ENCODE measurements at places on chromosomes 11 and 22.

- DNase-seq, result no peak
Measured at GRCh38 chr11:111417766-111418435, 38.8 kb upstream of the POU2AF1 start.

DNA sequence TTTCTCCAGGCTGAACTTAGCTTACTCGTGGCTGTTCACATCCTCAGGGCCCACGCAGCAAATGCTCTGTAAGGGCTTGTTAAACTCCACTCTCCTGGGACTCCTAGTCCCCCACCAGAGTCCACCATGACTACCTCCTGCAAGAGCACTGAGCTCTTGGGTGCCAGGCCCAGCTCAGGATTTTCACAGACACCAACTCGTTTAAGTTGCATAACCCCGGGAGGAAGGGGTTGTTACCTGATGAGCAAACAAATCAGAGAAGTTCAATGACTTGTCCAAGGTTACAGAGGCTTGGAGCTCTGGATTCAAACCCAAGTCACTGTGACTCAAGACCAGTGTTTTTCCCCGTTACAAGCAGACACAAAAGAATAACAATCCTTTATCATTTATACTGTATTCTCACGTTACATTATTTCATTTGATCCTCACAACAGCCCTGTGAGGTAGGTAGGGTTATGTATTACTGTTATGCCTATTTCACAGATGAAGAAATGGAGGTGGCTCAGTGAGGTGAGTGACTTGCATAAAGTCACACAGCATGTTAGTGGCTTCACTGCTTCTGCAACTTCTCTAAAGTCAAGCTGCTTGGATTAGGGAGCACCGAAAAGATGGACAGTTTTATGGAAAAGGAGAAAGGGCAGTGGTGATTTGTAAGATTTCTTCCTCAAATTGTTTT is 17.4 kb downstream of the KCTD21 start:
- DNase-seq, result no peak

DNA sequence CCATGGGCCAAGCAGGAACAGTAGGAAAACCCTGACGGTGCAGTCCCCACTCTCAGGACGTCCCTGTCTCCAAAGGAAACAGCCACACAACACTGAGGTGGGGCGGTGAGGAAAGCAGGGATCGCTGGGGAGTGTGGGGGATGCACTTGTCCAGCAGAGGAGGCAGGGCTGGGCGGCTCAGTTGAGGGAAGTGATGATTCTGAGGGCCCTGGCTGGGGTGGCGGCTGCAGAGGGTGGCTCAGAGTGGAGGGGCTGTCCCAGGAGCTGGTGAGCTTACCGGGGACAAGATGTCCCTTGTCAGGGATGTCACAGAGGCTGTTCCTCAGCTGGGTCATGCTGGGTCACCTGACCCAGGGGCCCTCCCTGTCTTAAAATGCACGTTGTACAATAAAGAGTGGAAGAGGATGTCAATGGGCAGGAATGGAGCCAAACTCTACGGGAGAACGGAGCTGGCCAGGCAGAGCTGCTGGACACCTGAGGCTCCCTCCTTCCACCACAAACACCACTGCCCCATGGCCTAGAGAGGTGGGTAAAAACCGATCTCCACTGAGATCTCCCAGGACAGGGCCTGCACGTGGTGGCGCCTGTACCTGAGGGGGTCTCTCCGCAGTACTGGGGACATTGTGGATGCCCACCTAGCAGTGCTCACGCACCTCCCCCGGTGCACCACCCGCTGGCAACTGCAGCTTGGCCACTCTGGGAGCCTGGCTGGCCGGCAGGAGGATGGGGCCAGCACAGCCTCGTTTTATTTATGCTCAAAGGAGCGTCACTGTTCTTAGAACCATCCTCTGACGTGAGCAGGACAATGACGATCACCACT is 9.7 kb upstream of the EFCAB6 start:
- no peak for DNase-seq

DNA sequence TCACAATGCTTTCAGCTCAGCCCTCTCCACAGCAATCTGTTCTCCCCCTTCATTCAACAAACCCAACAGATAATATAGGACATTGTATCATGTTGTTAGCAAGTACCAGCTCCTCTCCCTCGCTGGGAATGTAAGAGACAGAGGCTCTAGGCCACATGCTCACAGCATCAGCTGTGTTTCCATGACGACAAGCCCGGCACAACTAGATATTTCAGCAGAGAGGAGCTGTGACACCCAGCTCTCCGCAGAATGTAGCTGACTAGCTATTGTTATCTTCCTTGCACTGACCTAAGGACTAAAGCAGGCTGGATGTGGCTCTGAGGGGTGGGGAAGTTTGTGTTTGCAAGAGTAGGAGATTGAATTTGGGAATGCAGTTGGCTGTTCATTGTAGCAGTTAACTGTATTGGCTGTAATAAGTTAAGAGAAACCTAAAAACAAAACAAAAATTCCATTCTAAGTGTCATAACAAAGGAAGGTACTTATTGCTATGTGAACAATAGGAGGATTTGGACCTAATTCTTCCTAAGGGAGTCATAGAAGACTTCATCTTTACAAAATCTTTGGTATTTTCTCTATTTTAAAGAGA is 28.0 kb upstream of the RRAS2 start:
- no peak for DNase-seq

DNA sequence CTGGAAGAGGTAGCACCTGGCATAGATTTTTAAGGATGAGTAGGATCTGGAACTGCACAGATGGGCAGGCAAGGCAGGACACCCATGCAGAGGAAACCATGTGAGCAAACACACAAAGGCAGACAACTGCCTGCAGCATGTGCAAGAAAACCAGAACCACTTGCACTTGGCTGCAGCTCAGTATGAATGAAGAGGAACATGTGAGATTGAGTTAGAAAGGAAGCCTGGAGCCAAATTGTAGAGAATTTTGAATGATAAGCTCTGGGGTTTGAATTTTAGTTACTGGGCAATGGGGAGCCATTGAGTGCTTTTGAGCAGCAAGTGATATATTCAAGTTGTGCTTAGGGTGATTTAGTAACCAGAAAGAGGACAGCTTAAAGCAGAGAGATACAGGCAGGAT is 583.4 kb downstream of the SOX6 start:
- DNase-seq, result no peak

- no peak for DNase-seq
Measured at GRCh38 chr22:38171927-38172831, 9.5 kb downstream of the PLA2G6 start.

GRCh38 chr11:15775797-15776196 is 580.5 kb downstream of the SOX6 start:
- DNase-seq, result no peak

DNA sequence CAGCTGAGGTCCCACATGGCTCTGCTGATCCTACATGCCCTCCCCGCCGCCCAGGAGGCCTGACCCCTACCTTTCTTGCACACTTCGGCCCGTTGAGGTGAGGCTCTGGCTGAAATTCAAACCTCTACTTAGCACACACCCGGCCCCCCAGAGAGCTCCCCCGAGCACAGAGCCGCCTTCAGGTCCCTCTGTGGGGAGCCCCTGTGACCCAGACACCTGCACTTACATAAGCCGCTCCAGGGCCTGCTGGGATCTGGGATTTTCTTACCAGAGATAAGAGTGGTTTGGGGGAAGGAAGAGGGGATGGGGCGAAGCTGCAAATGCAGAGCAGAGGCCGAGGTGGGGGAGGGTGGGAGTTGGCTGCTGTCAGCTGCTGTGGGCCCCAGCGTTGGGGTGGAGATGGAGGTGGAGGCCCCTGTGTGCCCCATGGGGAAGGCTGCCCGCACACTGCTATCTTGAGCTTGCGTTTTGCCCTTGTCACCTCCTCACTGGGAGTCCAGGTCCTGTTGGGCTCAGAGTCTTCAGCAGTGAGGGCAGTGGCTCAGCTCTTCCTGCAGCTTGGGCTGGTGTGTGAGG is 30.6 kb downstream of the CAPN1 start:
- no peak for DNase-seq

GRCh38 chr11:826836-827145 is 928 bp upstream of the CRACR2B start:
- no peak for DNase-seq

GRCh38 chr22:33350491-33350890 is 292.3 kb upstream of the SYN3 start:
- DNase-seq, result no peak

- no peak for DNase-seq
Measured at GRCh38 chr11:35193767-35194166, 54.8 kb downstream of the CD44 start.

DNA sequence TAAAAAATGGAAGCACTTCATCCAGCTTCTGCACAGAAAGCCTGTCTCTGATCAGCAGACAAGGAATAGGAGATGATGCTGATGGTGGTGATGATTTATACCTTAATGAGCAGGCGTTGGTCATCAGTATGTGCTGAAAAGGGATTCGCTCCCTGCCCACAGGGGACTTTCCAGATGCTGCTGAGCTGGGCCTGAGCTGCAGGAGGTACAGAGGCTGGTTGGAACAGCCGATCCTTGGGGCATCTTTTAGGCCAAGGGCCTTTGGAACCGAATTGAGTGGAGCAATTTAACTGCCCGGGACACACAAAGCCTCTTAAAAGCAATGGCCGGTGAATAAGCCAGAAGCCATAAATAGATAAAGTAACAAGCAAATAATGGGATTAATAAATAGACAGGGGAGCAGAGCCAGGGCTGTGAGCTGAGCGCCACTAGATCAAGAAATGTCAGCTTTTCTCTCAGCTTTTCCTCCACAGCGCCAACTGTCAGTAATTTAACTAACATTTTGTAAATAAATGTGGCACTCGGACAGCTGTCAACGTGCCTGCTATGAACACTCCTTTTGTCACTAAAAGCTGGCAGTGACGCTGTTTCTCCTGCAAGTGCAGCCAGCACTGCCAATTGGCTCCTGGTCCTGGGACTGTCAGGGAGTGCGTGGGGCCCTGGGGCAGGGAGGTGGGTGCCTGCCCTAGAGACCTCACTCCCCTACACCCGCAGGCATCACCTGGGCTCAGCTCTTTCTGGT is 562.3 kb downstream of the NTM start:
- DNase-seq, result no peak

- no peak for DNase-seq
Measured at GRCh38 chr11:132925825-132926469, 606.4 kb downstream of the OPCML start.

DNA sequence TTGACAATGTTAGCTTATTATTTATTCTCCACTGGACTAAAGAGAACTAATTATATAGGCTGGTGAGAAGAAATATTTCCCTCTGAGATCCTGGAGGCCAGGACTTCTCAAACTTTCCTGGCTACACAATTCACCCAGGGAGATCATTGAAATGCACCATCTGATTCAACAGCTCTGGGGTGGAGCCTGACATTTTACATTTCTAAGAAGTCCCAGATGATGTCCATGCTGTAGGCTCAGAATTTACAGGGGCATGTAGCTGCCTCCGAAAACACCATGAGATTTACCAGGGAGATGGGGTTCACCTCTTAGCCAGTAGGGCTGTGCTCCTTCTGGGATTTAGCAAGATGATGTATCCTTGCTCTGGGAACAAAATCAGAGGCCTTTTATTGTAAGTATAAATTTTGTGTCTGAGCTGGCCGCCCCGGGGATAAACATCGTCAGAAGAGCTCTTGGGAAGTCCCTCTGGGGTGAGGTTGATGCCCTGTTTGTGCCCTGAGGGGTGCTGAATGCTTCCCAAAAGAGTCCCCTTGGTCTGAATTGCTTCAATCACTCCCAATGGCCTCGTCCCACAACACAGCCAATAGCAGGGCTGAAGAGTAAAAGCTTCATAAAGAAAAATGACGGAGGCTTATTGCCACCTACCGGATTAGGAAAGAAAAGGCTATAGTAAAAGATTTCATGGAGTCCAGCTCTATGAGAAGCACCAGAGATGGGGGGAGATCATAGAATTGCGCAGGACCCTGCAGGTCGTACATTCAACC is 33.4 kb upstream of the API5 start:
- DNase-seq, result no peak

DNA sequence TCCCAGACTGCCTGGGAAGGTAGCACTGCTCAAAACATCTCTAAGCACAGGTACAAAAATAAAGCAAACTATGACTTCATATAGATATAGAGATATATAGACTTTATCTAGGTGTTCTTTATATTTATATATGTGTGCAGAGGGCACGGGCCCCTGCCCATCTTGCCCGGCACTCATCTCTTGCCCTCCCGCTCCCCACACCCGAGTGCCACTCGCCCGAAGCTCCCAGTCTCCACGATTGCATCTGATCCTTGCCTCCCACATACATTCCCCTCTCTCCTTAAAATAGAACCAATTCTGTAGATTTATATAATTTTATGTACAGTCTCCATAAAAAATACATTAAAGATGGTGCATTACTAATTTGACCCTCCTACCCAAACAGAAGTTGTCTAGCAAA is 55.5 kb downstream of the IGSF9B start:
- no peak for DNase-seq

GRCh38 chr22:39947220-39948216 is 12.7 kb upstream of the TMA7B start:
- DNase-seq, result no peak

GRCh38 chr22:41302021-41302767 is 869 bp downstream of the ZC3H7B start:
- peak; percentile 17 for DNase-seq

DNA sequence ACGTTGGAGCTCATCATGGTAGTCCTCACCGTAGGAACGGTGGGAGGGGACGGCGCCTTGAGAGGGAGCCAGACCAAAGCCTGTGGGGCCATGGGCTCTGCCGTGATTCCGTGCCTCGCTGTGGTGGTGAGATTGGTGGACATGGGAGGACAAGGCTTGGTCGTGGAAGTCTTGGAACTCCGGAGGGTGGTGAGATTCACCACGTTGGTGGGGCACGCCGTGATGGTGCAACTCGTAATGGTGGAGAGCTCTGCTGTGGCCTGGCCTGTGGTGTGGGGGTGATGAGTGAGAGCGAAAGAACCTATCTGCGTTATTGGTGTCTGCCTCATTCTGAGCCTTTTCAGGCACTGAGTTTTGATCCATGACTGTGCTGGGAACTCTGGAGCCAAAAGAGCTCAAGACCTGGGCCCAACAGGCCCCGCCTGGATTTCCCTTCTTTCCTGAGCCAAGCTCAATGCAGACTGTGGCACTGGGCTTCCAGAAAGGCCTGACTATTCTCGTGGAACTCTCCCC is at the start of gene CATSPER1:
Gene CATSPER1, minus strand, starts transcription at position 463 of the 513 bp plus-strand sequence. Its CDS starts 100 bp downstream, at position 363.
- DNase-seq, result no peak

- no peak for DNase-seq
Measured at GRCh38 chr11:61949169-61950034, 749 bp upstream of the BEST1 start.

Measured in stimulated activated naive CD4-positive, alpha-beta T cell (primary cell).